ENCODE measurements at places on chromosomes 12 and 14. TPM values are rescaled to one million over a fixed set of nuclear protein-coding genes. Genes with fewer than 3 reads are reported as not detected.

RPL10L gene
- polyA plus RNA-seq = not detected

STRAP gene
- polyA plus RNA-seq = 148 TPM

HOXC12 gene
- not detected for polyA plus RNA-seq

DNA sequence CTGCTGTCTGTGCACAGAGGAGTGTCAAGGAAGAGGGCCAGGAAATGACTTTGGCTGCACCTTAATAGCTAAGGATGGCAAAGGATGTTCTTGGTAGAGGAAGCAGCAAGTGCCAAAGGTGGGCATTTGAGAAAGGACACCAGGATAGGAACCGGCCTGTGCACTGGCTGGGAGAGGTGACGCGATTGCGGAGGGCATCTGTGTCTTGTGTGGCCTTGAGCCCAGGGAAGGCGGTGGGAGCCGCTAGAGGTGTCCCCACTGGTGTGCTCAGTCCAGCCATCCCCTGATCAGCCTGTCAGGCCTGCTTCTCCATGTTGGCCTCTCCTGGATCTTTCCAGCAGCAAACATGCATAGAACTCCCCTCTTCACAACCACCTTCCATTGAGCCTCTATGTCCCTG lies 30.2 kb downstream of the PAPLN start:
- DNase-seq = no peak

GRCh38 chr14:100268591-100269207 lies 29.8 kb downstream of the YY1 start:
- DNase-seq = no peak

GRCh38 chr12:88729196-88729595 lies 148.9 kb upstream of the KITLG start:
- DNase-seq = no peak

DNA sequence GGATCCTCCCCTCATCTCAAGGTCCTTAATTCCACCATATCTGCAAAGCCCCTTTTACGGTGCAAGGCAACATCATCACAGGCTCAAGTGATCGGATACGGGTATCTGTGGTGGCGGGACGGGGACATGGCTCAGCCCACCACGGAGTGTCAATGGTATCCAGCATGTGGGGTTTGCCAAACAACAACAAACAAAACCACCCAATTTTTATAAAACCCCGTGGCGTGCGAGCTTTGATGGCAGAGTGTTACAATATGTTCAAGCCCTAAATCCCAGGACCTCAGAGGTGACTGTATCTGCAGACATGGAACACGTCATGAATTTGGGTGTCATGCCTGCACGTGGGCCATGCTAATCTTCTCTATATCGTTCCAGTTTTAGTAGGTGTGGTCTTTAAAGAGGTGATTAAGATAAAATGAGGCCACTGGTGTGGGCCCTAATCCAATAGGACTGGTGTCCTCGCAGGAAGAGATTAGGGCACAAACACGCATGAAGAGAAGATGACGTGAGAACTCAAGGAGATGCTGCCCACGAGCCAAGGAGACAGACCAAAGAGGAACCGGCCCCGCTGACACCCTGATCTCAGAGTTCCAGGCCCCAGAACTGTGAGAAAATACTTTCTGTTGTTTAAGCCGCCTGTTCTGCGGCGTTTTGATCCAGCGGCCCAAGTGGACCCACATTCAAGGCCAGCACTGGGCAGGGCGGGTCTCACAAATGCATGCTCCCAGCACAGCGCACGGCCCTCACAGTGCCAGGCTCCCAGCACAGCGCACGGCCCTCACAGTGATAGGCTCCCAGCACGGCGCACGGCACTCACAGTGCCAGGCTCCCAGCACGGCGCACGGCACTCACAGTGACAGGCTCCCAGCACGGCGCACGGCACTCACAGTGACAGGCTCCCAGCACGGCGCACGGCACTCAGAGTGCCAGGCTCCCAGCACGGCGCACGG lies 6.7 kb upstream of the GOLGA3 start:
- no peak for DNase-seq

DNA sequence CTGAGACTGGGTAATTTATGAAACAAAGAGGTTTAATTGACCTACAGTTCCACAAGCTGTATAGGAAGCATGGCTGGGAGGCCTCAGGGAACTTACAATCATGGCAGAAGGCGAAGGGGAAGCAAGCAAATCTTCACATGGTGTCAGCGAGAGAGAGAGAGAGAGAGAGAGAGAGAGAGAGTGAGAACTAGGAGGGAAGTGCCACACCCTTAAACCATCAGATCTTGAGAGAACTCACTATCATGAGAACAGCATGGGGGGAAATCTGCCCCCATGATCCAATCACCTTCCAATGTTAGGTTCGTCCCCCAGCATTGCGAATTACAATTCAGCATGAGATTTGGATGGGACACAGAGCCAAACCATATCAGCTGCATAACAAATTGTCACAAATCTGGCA lies 96.7 kb downstream of the CHST11 start:
- DNase-seq = no peak

DNA sequence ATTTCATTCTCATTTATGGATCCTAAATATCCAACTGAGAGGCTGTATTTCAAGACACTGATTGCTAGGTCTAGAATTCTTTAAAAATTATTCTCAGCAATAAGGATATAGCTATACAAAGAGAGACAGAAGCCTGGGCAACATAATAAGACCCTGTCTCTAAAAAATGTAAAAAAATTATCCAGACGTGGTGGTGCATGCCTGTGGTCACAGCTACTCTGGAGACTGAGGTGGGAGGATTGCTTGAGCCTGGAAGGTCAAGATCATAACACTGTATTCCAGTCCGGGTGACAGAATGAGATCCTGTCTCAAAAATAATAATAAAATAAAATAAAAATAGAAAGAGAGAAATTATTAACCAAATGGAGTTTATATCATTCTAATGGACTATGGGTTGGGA lies 20.6 kb upstream of the ARID2 start:
- DNase-seq = no peak

DNA sequence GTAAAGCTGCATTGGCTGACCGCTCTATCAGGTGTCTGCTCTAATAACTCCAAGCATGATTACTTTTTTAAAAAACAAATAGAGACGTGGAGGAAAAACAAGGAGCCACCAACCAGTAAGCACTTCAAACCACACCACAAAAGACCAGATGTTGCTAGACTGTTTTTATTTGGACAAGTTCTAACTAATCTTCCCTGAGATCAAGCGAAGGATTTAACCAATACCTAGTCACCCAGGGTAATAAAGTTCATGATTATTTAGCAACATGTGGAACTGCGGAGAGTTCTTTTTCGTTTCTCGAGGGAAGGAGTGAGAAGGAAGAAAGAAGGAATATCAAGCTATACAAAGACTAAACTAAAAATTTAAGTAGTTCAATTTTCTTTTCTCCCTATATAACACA lies 288.1 kb downstream of the DUSP6 start:
- DNase-seq = no peak

- no peak for DNase-seq
Observed at GRCh38 chr12:71503579-71504391, 64.2 kb downstream of the LGR5 start.

DNA sequence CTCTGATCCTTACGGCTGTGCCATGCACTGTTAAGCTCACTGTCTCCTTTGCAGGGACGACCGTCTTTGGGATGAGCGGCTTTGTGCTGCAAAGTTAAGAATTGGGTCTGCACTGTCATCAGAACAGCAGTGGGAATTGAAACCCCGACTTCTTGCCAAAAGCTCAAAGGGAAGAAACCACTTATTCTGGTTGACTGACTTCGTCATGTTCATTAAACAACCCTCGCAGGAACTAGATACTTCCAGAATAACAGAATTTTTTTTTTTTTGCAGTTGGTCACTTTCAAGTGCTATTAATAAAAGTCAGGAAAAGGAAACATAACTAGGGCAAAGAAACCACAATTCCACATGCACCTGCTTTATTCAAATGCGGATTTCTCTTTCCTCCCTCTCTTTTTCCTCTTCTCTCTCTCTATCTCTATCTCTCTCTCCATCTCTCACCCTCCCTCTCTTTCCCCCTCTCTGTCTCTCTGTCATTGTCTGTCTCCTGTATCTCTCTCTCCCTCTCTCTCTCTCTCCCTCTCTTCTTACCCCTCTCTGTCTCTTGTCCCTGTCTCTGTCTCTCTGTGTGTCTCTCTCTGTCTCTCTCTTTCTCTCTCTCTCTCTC lies 12.3 kb upstream of the GLT1D1 start:
- no peak for DNase-seq

- DNase-seq = no peak
Observed at GRCh38 chr14:100982353-100982752, 78.8 kb upstream of the RTL1 start.

GRCh38 chr12:42609605-42610004 lies 20.1 kb upstream of the PRICKLE1 start:
- DNase-seq = no peak

DNA sequence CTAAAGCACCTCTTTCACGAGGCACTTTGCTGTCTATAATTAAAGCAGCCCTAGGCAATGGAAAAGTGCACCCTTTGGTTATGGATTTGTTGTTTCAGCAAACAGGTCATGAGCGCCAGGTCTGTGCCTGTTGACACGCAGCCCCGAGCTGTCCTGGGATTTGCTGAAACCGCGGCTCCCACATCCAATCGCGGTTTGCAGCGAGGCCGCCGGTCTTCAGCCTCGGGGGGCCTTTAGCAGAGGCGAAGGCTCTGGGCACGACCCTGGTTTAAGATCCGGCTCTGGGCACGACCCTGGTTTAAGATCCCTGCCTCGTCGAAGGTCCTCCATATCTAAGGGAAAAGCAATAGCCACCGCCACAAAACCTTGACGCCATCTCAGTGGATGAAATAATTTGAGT lies 79.2 kb downstream of the GLT1D1 start:
- DNase-seq = no peak

- DNase-seq = peak; percentile 58
Observed at GRCh38 chr12:45273717-45274271, 57.9 kb downstream of the ANO6 start.

GRCh38 chr14:93044121-93044520 lies 71.6 kb downstream of the ITPK1 start:
- DNase-seq = no peak

DNA sequence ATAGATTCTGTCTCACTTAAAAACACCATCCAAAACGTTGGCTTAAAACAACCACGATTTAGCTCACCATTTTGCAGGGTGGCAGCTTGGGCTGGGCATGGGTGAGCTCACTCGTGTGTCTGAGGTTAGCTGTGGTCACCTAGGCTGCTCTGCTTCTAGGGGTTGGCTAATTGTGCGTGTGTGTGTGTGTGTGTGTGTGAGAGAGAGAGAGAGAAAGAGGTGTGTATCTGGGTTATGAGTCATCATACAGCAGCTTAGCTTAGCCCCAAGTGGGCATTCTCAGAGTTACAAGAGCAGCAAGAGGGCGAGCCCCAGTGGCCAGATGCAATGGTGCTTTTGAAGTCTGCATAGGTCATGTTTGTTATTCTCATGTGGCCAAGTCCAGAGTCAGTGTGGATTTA lies 6.0 kb downstream of the FBXW8 start:
- peak; percentile 33 for DNase-seq

DNA sequence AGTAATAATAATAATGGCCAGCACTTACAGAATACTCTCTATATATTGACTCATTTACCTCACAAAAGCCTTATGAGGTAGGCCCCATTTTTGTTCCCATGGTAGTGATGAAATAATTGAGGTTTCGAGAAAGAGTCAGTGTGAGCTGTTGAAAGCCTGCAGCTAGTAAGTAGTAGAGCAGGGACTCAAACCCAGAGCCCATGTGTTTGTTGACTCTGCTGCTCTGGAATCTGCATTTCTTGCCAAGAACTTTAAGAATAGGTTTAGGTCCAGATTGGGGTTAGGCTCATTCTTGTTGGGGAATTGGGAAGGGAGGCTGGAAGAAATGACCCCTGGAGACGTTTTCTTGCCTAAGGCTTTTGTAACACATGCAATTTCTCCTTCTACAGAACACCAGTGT lies 27.9 kb downstream of the DYRK4 start:
- DNase-seq = no peak
